Esophagus squamous epithelium (tissue), 5 donors: ENCODE measurements at places on chromosomes 2 and 18.

DNA sequence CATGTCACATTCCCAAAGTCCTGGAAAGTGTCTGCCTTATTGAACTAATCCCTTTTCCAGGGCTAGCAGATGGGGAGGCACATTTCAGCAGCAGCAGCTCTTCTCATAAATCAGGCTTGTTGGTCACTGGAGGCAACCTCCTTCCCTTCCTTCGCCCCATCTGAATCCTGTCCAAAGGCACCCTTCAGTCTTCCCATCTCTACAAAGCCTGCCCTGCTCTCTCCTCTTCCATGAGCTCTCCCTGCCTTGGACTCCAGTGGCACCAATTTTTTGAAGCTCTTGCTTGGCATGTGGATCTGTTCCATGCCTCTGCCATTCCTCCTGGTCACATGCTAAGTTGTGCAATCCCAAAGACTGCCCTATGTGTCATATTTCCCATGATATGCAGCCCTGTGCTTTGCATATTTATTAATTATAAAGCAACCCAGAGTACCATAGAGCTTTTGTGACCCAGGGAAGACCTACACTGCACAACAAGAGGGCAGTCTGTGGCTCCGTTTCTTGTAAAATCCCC, 70.3 kb downstream of the ANTXR1 start:
- DNase-seq, result no peak

GRCh38 chr2:12099374-12099773, 352.9 kb downstream of the LPIN1 start:
- DNase-seq, result no peak

DNA sequence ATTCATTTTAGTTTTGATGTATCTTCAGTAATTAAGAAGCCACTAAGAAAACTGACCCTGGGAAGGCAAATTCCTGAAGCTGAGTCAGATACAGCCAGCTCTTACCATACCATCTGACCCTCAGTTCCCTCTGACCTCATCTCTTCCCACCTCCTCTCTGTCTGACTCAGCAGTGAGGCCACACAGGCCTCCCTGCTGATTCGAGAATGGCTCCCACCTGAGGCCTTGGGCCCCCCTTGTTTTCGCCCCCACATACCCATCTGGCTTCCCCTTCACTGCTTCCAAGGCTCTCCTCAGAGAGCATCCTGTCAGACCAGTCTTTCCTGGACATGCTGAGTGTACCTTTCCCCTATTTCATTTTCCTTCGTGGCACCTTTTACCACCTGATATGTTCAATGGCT, 71.0 kb upstream of the CYP1B1 start:
- DNase-seq, result no peak

- DNase-seq, result no peak
These were observed 75.2 kb downstream of the MAP2 start for GRCh38 chr2:209499069-209499468.

- no peak for DNase-seq
These were observed 4.1 kb upstream of the LOXHD1 start for GRCh38 chr18:46660957-46661749.

- DNase-seq, result no peak
These were observed 357.3 kb downstream of the ZEB2 start for GRCh38 chr2:144162652-144163051.

DNA sequence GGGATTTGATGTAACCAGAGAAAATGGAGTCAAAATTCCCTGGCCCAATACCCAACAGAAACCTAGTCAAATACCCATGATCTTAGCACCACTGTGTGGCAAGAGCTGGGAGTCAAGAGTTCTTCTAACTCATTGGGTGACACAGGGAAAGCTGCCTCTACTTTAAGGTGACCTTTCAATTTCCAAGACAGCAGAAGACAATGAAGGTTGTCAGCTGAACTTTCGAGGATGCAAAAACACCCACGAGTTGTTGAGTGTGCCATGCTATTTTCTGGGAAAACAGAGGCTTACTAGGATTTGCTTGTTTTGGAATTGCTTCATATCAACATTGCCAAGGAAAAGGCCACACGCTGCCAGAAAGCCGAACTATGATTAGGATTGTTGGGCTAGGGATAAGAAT, 61.6 kb upstream of the CYRIA start:
- no peak for DNase-seq

- no peak for DNase-seq
These were observed 72.1 kb downstream of the UBE2E3 start for GRCh38 chr2:181052523-181052891.

DNA sequence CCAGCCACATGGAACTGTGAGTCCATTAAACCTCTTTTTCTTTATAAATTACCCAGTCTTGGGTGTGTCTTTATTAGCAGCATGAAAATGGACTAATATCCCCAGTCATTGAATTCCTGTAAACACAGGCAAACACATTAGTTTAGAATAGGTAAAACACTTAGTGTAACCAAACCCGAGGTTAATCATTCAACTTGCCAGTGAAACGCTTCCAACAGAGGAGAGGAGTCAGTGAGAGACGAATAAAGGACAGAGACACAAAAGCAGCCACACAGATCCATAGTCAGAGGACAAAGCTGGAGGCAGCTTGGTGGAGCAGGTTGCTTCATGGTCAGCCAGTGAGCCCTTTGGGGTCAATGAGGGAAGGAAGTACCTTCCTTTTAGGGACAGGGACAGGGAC, 348.1 kb downstream of the TGIF1 start:
- DNase-seq, result no peak

- no peak for DNase-seq
These were observed 92.4 kb upstream of the TTN start for GRCh38 chr2:178899656-178900055.

DNA sequence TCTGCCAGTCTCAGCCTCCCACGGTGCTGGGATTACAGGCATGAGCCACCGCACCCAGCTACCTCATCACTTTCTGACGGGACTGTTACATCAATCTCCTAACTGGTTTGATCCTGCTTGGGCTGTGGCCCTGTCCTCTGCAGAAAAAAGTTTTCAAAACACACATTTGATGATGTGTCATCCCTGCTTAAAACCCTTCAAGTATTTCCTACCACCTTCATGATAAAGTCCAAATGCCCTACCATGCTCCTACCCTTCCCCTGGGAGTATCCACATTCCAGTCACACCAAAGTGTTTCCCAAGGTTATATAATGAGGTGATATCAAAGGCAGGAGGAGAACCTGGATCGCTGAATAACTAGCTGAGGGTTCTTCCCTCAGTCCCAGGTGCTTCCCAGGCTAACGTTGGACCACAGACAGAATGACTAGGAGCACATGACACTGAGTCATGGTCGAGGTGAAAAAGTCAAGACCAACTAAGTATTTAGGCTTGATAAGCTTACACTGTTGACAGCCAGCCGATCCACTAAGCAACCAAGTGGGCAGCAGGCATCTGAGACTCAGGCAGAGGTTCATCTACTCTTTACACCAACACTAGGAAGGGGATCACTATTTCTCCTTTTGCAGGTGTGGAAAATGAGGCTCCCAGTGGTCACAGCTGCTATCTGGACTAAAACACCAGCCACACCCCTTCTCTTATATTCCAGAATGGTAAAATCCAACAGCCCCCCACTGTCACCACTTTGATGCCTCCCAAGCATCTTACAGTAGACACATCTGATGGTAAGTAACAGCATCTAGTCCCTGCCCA, 31.8 kb downstream of the CYRIA start:
- DNase-seq, result no peak

DNA sequence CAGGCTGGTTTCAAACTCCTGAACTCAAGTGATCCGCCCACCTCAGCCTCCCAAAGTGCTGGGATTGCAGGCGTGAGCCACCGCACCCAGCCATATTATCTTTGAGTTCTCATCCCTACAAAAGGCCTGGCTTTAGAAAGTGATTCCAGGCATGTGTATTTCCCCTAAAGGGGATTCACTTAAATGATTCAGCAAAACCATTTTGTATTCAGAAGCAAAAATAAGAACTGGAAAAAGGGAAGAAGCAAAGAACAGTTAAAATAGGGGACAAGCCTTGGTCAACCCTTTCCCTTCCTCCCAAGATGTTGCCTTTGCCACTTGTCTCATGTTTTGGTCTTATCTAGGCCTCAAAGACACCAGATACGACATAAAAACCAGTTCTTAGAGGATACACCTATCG, 10.5 kb downstream of the TM4SF20 start:
- DNase-seq, result no peak

DNA sequence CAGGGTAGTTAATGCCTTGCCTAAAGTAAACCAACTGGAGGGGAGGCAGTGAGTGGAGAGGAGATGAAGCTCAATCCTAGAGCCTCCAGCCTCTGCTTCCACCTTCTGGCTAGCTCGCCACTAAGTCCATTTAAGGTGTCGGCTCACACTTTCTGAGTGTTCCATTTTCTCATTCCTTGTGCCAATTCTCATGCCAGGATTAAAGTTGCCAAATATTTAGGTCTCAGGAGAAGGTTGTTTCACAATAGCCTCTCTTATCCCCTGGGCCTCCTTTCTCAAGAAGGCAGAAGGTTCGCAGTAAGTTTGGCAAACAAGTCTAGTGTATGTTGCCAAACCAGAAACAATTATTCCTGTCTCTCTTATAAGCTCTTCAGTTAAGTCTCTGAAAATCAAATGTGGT, 57.2 kb downstream of the TACR1 start:
- no peak for DNase-seq

DNA sequence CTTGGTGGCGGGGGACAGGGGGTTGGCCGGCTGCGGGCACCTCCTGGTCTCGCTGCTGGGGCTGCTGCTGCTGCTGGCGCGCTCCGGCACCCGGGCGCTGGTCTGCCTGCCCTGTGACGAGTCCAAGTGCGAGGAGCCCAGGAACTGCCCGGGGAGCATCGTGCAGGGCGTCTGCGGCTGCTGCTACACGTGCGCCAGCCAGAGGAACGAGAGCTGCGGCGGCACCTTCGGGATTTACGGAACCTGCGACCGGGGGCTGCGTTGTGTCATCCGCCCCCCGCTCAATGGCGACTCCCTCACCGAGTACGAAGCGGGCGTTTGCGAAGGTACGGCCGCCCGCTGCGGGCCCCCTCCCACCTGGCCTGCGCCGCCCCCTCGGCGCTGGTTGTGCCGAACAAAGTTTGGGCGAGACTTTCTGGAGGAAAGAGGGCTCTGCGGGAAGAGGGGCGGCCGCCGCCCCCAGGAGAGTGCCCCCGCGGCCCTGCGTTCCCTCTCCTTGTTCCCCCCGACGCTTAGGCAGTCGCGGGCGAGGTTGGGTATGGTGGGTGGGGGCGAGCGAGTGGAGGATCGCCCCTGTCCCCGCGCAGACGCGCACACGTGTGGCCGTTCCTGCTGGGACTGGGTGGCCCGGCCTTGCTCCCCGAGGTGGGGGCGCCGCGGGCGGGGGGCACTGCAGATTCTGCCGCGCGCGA, 866 bp downstream of the CRIM1 start:
- DNase-seq, result no peak

- DNase-seq, result no peak
These were observed 67.1 kb upstream of the CNTNAP5 start for GRCh38 chr2:123958011-123958410.

DNA sequence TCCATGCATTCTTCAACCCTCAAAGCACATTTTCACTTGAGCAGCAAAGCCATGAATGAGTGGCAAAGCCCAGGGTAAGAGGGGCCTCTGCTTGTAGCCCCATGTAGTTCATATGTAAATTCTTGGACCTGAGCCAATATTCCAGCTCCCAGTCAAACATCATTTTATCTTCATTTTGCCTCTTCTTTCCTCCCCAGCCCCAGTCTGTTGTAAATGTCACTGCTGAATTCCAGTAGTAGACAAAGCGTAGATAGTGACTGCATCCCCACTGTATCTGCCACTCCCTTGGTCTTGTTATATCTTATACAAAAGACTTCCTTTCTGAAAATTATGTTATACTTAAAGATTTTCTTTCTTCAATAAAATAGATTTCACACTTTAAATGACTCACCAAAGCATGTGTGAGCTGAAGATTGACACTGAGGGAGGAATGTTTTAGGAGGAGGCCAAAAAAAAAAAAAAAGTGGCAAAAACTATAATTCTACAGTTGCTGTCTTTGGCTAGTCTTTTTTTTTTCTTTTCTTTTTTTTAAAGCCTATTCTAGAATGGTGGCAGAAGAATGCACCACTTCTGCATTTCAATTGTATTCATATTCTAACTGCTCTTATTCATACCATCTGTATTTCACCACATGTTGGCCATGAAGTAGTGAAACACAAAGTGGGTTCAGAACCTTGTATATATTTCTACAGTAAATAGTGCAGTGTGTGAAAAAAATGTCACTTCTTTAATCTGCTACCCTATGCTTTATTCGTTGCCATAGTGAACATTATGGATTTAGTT, 306.1 kb downstream of the CPS1 start:
- DNase-seq, result no peak

DNA sequence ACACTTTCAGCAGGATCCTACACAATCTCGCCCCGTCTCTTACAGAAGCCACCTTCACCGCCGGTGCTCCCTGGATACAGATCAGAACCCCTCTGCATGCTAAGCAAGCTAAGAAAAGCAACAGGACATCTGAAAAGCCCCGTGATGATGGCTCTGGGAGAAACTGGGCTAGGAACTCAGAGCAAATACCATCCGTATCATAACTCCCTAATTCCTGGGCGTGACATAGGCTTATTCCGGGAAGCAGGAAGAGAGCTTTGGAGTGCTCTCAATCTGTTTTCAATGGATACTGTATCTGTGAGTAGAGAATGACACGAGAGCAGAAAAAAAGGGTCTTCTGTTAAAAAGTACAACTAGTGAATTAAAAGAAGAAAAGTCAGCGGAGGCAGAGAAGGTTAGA, 121.6 kb downstream of the SPP2 start:
- DNase-seq, result no peak

DNA sequence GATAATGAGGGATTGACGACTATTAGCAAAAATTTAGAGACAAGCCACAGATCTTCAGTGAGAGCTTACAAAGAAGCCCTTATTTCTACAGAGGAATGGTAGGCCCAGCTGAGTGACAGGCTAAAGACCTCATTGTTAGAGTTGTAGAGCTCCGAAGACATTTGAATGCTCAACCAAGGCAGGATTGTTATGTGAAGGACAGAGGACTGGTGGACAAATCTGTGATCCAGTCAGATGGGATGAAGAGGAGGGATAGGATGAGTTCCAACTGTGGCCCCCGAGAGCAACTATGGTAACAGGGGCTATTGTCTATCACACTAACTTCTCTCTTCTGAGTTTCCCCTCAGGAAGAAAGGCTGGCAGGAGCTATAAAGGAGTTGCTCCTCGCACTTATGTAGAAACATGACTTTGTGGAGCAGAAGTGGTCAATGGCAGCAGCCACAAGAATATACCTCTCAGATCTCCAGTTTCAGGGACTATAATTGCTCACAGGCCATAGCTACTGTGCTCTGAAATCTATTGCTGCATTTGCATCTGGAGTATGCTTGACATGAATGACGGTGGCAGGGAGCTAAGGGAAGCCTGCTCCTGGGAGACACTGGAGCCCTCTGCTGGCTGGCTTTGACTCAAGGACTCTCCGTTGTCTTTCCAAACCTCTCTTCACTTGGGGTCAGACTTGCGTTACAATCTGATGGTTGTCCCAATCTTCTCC, 50.3 kb upstream of the GREB1L start:
- no peak for DNase-seq
